Stimulated activated CD8-positive, alpha-beta memory T cell treated with anti-CD3 and anti-CD28 coated beads, Interleukin-15, amount 100 ng/mL, for 1 hour (primary cell): ENCODE measurements at places on chromosomes 4 and X.

DNA sequence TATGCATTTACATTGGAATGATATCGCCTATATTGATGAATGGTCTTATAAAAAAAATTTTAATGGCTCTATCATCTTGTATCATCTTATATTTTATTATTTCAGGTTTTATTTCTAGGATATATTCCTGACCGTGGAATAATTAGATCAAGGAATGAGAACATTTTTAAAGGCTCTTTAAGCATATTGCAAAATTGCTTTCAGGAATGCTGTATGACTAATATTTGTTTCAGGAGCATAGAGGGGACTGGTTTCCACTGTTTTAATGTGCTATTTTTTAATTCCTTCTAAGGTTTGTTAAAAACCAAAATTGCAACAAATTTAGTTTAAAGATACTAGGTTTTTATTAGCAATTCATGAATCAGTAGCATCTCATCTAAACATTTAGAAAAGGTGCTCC, 120.2 kb downstream of the BMPR1B start:
- no peak for DNase-seq

- no peak for DNase-seq
Observed at GRCh38 chrX:39174772-39175417, 373.6 kb downstream of the MID1IP1 start.

- no peak for DNase-seq
Observed at GRCh38 chr4:20645236-20645635, 55.0 kb upstream of the PACRGL start.

DNA sequence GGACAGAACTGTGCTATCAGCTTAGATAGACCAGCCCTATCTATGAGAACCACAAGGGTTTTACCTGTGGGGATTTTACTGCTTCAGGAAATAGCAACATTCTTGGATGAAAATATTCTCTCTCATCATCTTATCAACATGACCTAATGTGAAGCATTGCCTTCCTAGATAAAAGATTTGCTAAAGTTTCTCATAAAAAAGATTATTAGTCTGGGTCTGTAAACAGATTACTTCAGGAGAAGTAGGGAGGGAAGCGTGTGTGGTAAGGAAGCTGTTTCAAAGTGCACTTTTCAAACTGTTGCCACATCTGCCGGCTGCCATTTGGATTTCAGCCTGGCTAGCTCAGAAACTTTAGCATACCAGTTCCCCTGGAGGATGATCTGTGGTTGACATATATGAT, at the start of gene NOX1:
NOX1 (minus strand) TSS at position 35 of the 400 bp plus-strand sequence. CDS start 220 bp downstream, outside the sequence.
- no peak for DNase-seq

- DNase-seq, result no peak
Observed at GRCh38 chr4:130486186-130486585, 1390.2 kb downstream of the C4orf33 start.

DNA sequence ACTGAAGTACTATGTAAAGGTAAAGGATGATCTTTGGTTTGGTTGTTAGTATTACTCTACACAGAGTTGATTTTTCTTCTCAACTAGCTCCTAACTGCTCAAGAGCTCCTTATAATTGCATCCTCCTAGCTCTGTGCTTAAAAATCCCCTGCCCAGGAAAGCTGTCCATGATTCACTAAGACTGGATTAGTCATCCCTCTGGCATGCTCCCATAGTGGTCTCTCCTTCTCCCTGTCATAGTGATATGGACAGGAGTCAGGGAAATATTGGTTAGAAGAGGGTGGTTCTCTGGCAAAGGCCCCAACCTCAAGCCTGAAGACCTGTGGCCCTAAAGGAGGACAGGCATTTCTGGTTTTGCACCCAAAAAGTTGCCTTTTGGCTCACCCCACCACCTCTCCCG, 242.3 kb upstream of the KCNIP4 start:
- DNase-seq, result no peak

DNA sequence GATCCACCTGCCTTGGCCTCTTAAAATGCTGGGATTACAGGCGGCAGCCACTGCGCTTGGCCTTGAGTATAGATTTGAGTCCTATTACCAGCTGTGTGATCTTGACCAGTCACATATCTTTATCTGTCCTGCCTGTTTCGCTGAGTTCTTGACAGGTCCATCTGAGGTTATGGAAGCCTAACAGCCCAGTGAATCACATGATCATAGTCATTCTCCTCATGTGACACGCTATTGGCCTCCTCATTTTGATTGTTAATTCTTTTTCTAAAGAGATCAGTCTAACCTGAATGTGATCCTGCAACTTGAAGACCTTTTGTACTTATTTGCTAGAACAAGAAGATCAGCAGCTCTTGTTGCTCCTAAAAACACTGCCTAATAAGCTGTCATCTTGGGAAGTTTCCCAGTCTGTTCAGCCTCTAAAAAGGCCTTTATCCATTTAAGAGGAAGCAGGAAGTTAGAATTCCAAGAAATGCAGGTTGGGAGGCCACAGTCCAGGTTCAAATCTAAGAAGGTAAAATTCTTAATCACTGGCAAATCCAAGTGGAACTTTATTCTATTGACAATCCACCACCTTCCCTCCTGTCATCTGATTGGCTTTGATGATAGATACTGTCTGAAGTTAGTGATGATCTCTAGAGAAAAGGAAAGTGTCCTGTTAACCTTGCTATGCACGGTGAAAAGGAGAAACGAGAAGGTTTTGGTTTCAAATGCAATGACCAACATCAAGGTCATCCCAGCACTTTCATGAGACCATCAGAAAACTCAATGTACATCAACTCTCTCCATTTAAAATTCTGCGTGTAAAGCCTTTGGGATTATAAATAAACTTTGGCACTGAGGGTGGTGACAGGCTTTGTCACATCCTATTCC, 86.9 kb downstream of the CHRNA9 start:
- DNase-seq, result no peak

GRCh38 chr4:22485737-22486136, 30.1 kb downstream of the ADGRA3 start:
- no peak for DNase-seq

DNA sequence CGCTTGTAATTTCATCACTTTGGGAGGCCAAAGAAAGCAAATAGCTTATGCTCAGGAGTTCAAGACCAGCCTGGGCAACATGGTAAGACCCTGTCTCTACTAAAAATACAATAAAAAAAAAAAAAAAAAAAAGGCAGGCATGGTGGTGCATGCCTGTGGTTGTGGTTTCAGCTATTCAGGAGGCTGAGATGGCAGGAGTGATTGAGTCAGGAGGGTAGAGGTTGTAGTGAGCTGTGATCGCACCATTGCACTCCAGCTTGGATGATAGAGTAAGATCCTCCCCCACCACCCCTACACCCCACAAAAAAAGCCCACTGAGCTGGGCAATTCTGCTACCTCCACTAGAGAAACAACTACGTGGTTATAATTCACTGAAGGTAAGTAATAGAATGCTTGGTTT, 118.8 kb upstream of the PCDH18 start:
- no peak for DNase-seq

- DNase-seq, result no peak
Observed at GRCh38 chr4:48877827-48878535, 28.6 kb downstream of the OCIAD2 start.

- DNase-seq, result no peak
Observed at GRCh38 chr4:4470208-4470607, 71.6 kb downstream of the STX18 start.

- DNase-seq, result no peak
Observed at GRCh38 chr4:185576962-185577950, 41.9 kb upstream of the PDLIM3 start.

DNA sequence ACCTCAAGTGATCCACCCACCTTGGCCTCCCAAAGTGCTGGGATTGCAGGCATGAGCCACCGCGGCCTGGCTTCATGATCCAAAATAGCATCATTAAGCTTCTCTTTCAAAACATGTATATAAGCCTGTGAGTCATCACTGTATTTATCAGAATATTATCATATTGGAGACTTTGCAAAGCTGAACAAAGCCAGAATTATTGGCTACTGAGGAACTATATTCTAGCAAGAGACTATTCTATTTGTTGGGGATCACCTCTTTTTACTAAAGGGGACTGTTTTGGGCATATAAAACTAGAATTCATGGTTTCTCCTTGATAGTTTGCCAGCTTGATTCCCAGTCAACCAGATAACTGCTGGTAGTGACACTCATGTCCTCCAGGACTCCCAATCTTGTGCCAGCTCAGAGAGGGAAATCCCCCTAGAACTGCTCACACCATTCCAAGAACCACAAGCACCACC, 40.1 kb downstream of the TET2 start:
- DNase-seq, result no peak

DNA sequence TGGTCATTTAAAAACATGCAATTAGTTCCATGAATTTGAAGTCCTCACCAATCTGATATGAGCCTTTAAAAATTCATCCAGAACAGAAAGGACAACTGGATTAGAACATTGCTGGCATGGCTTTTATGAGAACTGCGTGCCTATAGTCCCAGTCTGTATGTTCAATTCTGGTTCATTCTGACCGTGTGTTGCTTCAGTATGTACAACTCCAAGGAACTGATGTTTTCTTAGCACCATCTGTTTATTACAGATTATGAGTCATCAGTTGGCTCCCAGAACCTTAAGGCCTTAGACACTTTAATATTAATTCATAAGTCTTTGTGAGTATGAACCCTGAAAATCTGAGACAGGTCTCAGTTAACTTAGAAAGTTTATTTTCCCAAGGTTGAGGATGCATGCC, 115.0 kb downstream of the CEP44 start:
- DNase-seq, result no peak

DNA sequence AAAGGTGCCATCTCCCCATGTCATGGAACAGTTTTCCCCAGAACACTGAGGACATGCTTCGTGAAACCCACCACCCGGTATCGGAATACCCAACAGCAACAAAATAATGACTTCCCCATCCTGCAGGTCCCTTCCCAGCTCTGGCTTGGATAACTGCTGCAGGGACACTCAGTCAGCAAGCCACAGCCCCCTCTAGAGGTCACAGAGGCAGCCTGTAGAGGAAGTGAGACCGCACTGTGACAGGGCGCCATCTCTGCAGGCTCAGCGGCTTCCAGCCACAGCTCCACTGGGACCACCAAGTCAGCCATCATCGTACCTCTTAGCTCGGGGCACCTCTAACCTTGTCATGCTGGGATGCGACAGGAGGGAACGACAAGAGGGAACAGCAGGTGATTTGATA, 315.9 kb downstream of the LDB2 start:
- DNase-seq, result no peak

GRCh38 chr4:138445098-138445497, 202.9 kb upstream of the SLC7A11 start:
- DNase-seq, result no peak
